Regular cardiac myocyte (primary cell): ENCODE measurements at places on chromosomes 4 and X. TPM values are rescaled to one million over a fixed set of nuclear protein-coding genes. Genes with fewer than 3 reads are reported as not detected.

PAGE2B gene
- total RNA-seq = not detected in 2 replicates

IDUA gene
- 4.4 and 15.2 TPM in 2 replicates for total RNA-seq

PPP2R2C gene
- not detected in 2 replicates for total RNA-seq

TLR6 gene
- 2.3 and 2.5 TPM in 2 replicates for total RNA-seq

ADH1C gene
- total RNA-seq = under 0.01 TPM in 1 of 2 replicates, not detected in the other

NEIL3 gene
- 2.0 and 15.0 TPM in 2 replicates for total RNA-seq

RBM10 gene
- total RNA-seq = 39.7 and 73.2 TPM in 2 replicates

MMAA gene
- 3.7 and 8.8 TPM in 2 replicates for total RNA-seq

IRF2 gene
- total RNA-seq = 23.2 and 40.0 TPM in 2 replicates

HERC3 gene
- 11.6 and 16.9 TPM in 2 replicates for total RNA-seq

HEPH gene
- 17.3 and 50.5 TPM in 2 replicates for total RNA-seq

NDP gene
- 2.3 and 2.5 TPM in 2 replicates for total RNA-seq

FGFBP1 gene
- not detected in 2 replicates for total RNA-seq

LONRF3 gene
- total RNA-seq = 0.19 and 1.7 TPM in 2 replicates

RBM41 gene
- total RNA-seq = 8.6 and 11.8 TPM in 2 replicates

NMU gene
- total RNA-seq = 0.19 TPM in 1 of 2 replicates, not detected in the other

HSFX1 gene
- total RNA-seq = 0.38 and 0.85 TPM in 2 replicates

ZDHHC15 gene
- total RNA-seq = 0.19 and 0.56 TPM in 2 replicates

ERCC6L gene
- total RNA-seq = 0.56 and 11.3 TPM in 2 replicates

SPON2 gene
- total RNA-seq = 4.6 and 18.9 TPM in 2 replicates

DOK7 gene
- under 0.01 TPM in 2 replicates for total RNA-seq

PPP4R3C gene
- not detected in 2 replicates for total RNA-seq

PIN4 gene
- 9.6 and 13.6 TPM in 2 replicates for total RNA-seq

TAF7L gene
- total RNA-seq = 0.38 and 1.1 TPM in 2 replicates

AWAT2 gene
- under 0.01 TPM in 1 of 2 replicates, not detected in the other for total RNA-seq

GABRG1 gene
- total RNA-seq = not detected in 2 replicates

NUP62CL gene
- not detected in 2 replicates for total RNA-seq

STK26 gene
- total RNA-seq = 9.0 and 11.7 TPM in 2 replicates

PORCN gene
- total RNA-seq = 6.3 and 7.6 TPM in 2 replicates

RTL5 gene
- 2.0 and 3.3 TPM in 2 replicates for total RNA-seq

NDST4 gene
- not detected in 2 replicates for total RNA-seq

RASL11B gene
- total RNA-seq = 0.19 and 0.28 TPM in 2 replicates

FGF2 gene
- 79.8 and 147 TPM in 2 replicates for total RNA-seq

CENPVL1 gene
- not detected in 2 replicates for total RNA-seq

P2RY4 gene
- total RNA-seq = not detected in 2 replicates

AKAP14 gene
- not detected in 2 replicates for total RNA-seq

PSAPL1 gene
- not detected in 2 replicates for total RNA-seq

TLR3 gene
- 3.6 and 7.0 TPM in 2 replicates for total RNA-seq

HMX1 gene
- total RNA-seq = under 0.01 TPM in 1 of 2 replicates, not detected in the other
